Smooth muscle cell of trachea (primary cell): ENCODE measurements at places on chromosomes 16 and 17. TPM values are rescaled to one million over a fixed set of nuclear protein-coding genes. Genes with fewer than 3 reads are reported as not detected.

JPT2 gene
- total RNA-seq, result 32.7 and 50.9 TPM in 2 replicates

MGAT5B gene
- 0.15 and 0.17 TPM in 2 replicates for total RNA-seq

CHP2 gene
- total RNA-seq, result not detected in 2 replicates

CDH8 gene
- total RNA-seq, result not detected in 2 replicates

NEUROD2 gene
- not detected in 2 replicates for total RNA-seq

MMD gene
- total RNA-seq, result 43.8 and 77.6 TPM in 2 replicates

CCL18 gene
- not detected in 2 replicates for total RNA-seq

ATP2A3 gene
- 3.2 and 6.9 TPM in 2 replicates for total RNA-seq

SMPD3 gene
- total RNA-seq, result 0.33 TPM in 1 of 2 replicates, not detected in the other

NTN1 gene
- total RNA-seq, result 0.44 and 3.0 TPM in 2 replicates

SEPTIN12 gene
- total RNA-seq, result not detected in 2 replicates

WNT9B gene
- total RNA-seq, result 0.44 TPM in 1 of 2 replicates, not detected in the other

CA5A gene
- not detected in 2 replicates for total RNA-seq

KRTAP4-12 gene
- total RNA-seq, result not detected in 2 replicates

BAIAP3 gene
- total RNA-seq, result 1.5 and 1.9 TPM in 2 replicates

DLX3 gene
- not detected in 2 replicates for total RNA-seq
